ENCODE measurements at places on chromosomes 7 and 10. TPM values are rescaled to one million over a fixed set of nuclear protein-coding genes. Genes with fewer than 3 reads are reported as not detected.

GRCh38 chr10:74637685-74638084, 188.7 kb upstream of the KAT6B start:
- H3K27ac ChIP-seq: no peak overlapping the region
- no peaks in the 10 kb centered on the region for H3K4me1 ChIP-seq
- no peak for DNase-seq
- H3K4me3 ChIP-seq: no peak overlapping the region

Gene EFCAB10
- total RNA-seq: 17.3 TPM

- H3K4me1 ChIP-seq: no peaks in the 10 kb centered on the region
- no peaks in the 10 kb centered on the region for H3K36me3 ChIP-seq
- no peak overlapping the region for H3K27ac ChIP-seq
- no peaks in the 10 kb centered on the region for H3K27me3 ChIP-seq
Measured at GRCh38 chr7:29254591-29254990, 60.0 kb downstream of the CHN2 start.

- no peak overlapping the region for H3K4me3 ChIP-seq
Measured at GRCh38 chr7:70830060-70830395, 301.9 kb upstream of the GALNT17 start.

Gene LRRC4
- 0.07 TPM for total RNA-seq

DNA sequence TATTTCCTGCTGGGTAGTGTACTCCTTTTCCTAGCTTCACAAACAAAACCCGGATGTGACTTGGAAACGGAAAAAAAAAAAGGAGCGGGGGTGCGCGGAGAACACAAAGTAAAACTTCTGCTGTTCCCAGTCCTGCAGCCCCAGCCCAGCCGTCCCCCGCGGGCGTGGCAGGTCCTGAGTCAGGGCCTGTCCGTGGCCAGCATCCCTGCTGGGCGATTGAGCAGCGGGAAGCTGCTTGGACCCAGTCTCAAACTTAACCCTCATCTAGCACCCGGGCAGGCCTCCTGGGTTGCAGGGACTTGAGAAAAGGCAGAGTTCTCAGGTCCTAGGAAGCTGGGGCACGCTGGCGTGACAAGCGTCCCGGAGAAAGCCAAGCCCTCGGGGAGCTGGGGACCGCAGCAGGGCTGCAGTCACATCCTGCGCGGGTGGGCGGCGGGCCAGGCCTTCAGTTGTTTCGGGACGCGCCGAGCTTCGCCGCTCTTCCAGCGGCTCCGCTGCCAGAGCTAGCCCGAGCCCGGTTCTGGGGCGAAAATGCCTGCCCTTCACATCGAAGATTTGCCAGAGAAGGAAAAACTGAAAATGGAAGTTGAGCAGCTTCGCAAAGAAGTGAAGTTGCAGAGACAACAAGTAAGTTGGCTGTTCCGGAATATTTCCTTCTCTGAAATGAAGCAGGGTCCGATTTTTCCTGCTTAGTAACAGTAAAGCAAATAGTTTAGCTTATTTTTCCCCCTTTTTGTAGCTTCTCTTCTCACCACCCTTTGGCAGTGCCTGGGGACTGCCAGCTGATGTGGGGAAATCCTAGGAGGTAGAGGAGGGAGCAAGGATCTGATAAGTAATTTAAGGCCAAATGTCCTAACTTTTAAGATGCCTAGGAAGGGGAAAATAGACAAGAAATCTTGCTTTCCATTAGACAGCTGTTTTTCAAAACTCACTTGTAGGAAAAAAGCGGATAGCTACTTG, at the start of gene GNG11:
TSS of gene GNG11 (plus strand) at position 129 of the 960 bp plus-strand sequence. CDS start at position 532, 403 bp downstream.
- H3K4me1 ChIP-seq: no peaks in the 10 kb centered on the region
- peaks cover 25% of the 10 kb centered on the region for H3K27me3 ChIP-seq
- H3K36me3 ChIP-seq: no peaks in the 10 kb centered on the region
- H3K4me3 ChIP-seq: no peak within 1 kb of the TSS

- H3K27ac ChIP-seq: no peak overlapping the region
- H3K27me3 ChIP-seq: peaks cover 4% of the 10 kb centered on the region
Measured at GRCh38 chr10:3467052-3467951, 294.7 kb upstream of the PITRM1 start.

Gene RPEL1
- 0.07 TPM for total RNA-seq

DNA sequence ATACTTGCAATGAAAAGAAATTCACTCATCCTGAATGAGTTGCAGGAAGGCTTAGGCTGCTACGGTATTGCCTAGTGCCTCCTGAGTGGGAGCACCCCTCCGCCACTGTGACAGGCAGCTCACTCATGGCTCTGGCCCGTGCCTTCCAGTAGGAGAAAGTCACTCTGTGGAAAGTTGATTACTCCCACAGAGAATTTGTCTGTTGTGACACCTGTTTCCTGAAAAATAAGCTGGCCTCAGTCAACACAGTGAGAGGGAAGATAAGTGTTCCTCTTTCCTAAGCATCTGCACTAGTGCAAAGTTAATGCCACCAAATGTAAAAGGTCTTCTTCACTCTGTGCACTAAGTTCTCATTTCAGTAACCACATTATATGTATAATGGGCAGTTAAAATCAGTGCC, 158.8 kb upstream of the INHBA start:
- no peaks in the 10 kb centered on the region for H3K36me3 ChIP-seq
- DNase-seq: no peak
- no peak overlapping the region for H3K27ac ChIP-seq
- H3K4me1 ChIP-seq: no peaks in the 10 kb centered on the region
- no peak overlapping the region for H3K4me3 ChIP-seq

DNA sequence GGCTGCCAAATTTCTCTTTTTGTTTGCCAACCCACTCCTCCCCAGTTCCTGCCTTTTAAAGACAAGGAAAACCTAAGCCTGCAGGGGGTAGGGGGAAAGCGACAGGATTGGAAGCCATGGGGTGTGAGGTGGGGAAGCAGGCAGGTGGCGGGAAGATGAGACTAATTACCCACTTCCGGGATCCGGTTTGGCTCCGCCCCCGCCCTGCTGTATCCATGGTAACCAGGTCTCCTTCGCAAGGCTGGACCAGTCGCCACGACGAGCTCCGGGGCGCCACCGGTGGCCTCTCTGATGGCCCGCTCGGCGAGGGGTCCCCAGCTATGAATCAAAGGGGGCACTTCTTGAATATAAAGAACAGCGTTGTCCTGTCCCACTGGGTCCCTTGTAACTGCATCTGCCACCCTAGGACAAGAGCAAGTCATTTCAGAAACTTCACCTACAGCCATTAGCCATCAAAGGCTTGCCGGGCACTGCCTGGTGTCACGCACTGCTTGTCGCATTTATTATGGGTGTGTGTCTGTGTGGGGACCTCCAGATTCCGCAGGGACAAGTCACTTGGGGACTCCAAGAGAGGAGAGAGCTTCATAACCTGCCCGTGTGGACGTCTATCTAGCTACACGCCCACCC, 55.4 kb upstream of the LMTK2 start:
- no peak overlapping the region for H3K4me3 ChIP-seq
- H3K36me3 ChIP-seq: no peaks in the 10 kb centered on the region
- DNase-seq: peak; percentile 89
- H3K27me3 ChIP-seq: peaks cover 26% of the 10 kb centered on the region
- H3K4me1 ChIP-seq: no peaks in the 10 kb centered on the region

DNA sequence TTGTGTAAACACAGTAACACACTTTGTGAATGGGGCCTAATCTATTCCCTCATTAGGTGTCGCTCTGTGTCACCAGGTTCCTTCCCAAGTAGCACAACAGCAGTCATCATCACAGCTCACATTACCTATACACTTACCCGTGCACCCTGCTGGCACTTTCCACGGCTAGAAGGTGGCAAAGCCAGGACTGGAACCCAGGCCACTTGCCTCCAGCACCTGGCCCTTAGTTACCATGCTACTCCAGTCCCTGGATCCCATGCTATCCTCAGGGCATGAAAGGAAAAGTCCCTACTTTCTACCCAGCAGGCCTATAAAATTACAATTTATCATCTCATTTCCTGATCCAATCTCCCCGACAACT, 18.4 kb downstream of the SMURF1 start:
- H3K36me3 ChIP-seq: no peaks in the 10 kb centered on the region
- DNase-seq: no peak
- no peaks in the 10 kb centered on the region for H3K27me3 ChIP-seq
- H3K4me3 ChIP-seq: no peak overlapping the region
- peak overlapping the region; percentile 7 for H3K27ac ChIP-seq

DNA sequence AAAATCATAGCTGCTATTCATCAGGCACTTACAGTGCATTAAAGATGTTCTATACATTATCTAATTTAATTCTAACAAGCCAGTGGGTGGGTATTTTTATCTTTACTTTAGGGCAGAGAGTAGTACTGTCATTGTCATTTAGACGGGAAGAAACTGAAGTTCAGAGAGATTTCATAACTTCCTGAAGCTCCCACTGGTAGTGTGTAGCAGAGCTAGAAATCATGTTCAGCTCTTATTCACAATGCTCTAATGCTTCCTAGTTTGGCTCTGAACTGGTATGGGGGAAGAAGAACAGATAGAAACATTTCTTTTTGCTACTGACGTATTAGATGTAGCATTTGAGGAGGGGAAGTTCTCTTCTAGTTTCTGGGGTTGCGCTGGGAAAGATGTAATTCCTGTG, 116.7 kb downstream of the CYP26A1 start:
- no peaks in the 10 kb centered on the region for H3K36me3 ChIP-seq
- no peak overlapping the region for H3K4me3 ChIP-seq
- no peak overlapping the region for H3K27ac ChIP-seq
- H3K4me1 ChIP-seq: no peaks in the 10 kb centered on the region
- no peaks in the 10 kb centered on the region for H3K27me3 ChIP-seq
- no peak for DNase-seq

Gene PFKP
- total RNA-seq: 108 TPM

DNA sequence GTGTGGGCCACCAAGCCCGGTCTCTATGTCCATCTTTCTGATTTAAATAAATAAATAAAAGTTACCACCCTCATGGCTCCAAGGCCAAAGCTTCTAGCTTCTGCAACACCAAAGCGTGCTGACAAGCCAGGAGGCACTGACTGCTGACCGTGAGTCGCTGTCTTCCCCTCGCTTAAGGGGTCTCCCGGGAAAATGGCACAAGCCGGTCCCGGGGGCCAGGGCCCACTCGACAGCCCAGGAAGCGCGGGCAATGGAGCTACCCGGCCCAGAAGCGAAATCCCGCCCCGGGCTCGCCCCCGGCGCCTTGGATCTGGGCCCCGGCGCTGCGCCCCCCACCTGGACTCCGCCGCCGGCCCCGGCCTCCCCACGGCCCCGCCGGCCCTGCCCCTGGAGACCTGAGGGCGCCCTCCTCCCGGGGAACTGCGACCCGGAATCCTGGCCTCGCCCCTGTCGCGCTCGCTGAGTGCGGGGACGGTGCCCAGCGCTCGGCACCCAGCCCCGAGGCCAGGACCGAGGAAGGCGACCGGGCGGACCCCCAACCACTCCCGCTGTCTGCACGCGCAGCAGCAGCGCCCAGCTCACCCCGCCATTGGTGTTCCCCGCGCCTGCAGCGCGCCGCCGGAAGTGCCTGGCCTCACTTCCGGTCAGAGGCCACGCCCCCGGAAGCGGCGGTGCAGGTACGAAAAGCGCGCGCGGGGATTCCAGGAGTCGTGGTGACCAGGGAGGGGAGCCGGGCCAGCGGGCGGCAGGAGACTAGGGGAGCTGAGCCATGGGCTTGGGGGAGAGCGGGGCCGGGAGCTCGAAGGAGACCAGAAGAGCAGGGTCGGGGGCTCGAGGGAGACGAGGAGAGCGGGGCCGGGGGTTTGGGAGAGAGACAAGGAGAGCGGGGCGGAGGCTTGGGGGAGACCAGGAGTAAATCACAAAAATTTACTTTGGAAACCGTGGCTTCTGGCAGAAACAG, at the start of the genes MRM2 and NUDT1:
TSS of gene MRM2 (minus strand) at position 626 of the 961 bp plus-strand sequence. CDS start at position 590, 36 bp downstream.
TSS of gene NUDT1 (plus strand) at position 647 of the 961 bp plus-strand sequence. CDS start 2,349 bp downstream, outside the sequence.
- peaks cover 45% of the 10 kb centered on the region for H3K36me3 ChIP-seq
- H3K4me3 ChIP-seq: peak within 1 kb of the TSS; percentile 100
- DNase-seq: peak; percentile 89
- no peaks in the 10 kb centered on the region for H3K27me3 ChIP-seq
- H3K4me1 ChIP-seq: peaks cover 8% of the 10 kb centered on the region
- H3K27ac ChIP-seq: peak within 1 kb of the TSS; percentile 79

Gene VPS37D
- total RNA-seq: 1.1 TPM

Gene PWWP2B
- total RNA-seq: 9.8 TPM

Gene LIPJ
- total RNA-seq: not detected

DNA sequence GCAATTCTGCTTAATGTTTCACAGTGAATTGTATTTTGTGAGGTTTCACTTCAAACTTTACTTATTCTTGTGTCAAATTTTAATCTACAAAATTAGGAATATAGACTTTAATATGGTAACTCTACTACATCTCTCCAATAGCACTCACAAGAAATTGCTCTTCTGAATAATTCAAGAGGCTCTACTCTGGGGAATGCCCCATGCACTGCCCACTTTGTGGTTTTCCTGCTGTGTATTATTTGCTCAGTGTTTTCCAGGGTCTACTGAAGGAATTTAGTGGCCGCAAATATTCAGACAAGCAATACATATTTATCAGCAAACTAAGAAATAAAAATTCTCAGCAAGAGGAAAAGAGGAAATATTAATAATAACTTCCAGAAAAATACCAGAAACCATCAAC, 611.4 kb downstream of the TNS3 start:
- no peak overlapping the region for H3K27ac ChIP-seq
- no peaks in the 10 kb centered on the region for H3K36me3 ChIP-seq
- no peak for DNase-seq
- H3K4me3 ChIP-seq: no peak overlapping the region
- no peaks in the 10 kb centered on the region for H3K4me1 ChIP-seq

DNA sequence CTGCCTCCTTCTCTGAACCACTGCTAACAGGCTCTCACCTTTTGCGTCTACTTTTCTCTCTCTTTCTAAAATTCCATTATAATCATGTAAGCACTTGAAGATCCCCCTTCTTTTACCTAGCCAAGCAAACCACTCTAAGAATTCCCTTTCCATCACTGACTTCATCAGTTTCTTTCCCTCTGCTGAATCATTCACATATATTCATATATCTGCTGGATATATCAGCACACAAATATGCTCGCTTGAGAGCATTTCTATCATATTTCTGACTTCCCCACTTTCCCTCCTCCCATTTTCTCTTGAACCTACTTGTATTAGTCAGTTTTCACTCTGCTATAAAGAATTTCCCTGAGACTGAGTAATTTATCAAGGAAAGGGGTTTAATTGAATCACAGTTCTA, 84.2 kb upstream of the LRRN3 start:
- no peaks in the 10 kb centered on the region for H3K36me3 ChIP-seq
- no peaks in the 10 kb centered on the region for H3K4me1 ChIP-seq
- no peak overlapping the region for H3K27ac ChIP-seq
- H3K4me3 ChIP-seq: no peak overlapping the region
- DNase-seq: no peak
- no peaks in the 10 kb centered on the region for H3K27me3 ChIP-seq

DNA sequence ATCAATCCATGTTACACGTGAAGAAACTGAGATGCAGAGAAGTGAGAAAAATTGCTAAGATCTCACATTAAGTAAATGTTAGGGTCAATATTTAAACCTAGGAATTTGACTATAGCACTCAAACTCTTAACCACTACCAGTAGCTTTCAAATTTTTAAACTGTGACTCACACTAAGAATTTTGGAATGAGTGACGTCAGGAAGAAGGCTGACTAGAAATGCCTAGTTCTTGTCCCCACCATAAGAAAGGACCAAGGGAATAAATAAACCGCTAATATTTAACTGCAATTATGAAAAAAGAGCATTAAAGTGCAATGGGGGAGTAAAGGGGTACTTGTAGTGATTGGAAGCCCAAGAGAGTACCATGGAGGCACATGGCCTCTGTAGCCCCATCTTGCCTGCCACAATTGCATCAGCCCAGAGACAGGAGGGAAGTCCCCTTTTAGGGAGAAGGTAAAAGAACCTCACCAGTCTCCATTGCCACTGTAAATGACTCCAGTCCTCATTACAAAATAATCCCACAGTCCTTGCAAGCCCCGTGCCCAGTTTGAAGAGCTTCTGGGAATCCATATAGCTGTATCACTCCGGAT, 3.5 kb upstream of the AKR1B1 start:
- peaks cover 13% of the 10 kb centered on the region for H3K27me3 ChIP-seq
- H3K27ac ChIP-seq: no peak overlapping the region
- no peaks in the 10 kb centered on the region for H3K4me1 ChIP-seq
- H3K36me3 ChIP-seq: no peaks in the 10 kb centered on the region

All from K562 (cell line).